A673 (cell line): ENCODE measurements at places on chromosomes 13 and 19.

- no peak for DNase-seq
These were observed 38.7 kb upstream of the CYSLTR2 start for GRCh38 chr13:48615049-48615448.

DNA sequence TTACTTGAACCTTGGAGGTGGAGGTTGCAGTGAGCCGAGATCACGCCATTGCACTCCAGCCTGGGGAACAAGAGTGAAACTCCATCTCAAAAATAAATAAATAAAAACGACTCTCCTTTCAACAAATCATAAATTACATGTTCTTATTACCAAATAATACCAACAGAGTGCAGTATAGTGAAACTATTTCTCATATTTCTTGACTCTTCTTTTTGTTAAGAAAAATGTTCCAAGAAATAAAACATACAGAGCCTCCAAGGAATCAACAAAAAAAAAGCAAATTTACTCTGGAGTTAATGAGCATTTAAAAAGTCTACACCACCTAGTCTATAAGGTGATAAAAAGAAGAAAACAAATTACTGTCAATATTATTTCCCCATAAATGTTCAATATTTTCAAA lies 188.8 kb downstream of the KLF12 start:
- DNase-seq, result peak; percentile 19

DNA sequence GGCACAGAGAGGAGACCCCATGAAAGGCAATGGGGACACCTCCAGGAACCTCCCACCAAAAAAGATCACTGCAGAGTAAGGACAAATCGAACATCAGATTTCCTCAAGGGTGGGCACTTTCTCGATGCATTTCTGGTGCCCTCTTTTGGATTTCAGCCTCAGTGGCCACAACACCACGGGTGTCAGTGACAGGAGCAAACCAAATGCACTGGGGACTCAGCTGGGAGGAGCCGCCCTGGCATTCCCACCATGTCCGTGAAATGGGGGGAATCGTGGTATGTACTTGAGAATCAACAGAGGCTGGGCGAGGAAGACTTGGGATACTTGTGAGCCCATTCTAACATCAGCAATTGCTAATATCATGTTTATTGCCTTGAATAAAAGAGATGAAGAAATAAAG lies 16.3 kb downstream of the FAM187B start:
- DNase-seq, result no peak

DNA sequence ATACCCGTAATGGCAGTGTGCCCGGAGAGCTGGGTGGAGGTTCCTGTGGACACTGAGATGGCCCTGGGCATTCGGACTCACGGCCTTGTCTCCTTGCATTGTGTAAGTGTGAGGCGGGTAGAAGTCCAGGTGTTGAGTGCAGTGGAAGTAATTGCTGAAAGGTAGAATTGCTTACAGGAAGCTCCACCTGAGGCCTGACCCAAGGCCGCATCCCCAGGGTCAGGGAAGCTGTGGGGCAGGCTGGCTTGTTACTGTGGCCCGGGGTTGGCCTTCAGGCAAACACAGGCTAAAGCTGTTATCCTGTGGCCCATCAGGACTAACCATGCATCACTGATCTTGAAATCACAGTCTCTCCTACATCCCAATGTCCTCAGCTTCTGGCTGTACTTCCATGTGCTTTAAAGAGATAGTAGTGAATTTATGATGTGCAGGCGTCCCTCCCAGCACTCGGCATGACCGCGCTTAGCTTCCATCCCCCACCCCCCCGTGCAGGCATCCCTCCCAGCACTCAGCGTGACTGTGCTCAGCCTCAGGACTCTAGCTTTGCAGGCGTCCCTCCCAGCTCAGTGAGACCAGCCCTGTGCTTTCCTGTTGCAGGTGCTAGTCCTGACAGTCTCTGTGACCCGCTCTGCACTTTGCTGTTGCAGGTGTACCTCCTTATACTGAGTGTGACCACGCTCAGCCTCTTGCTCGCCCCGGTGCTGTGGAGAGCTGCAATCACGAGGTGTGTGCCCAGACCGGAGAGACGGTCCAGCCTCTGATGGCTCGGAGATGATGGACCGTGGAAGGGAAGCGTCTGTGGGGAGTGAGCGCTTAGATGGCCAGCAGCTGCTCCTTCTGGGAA lies 35.6 kb upstream of the TFDP1 start:
- DNase-seq, result no peak

- DNase-seq, result no peak
These were observed 7.7 kb downstream of the GADD45B start for GRCh38 chr19:2483484-2484151.

- DNase-seq, result no peak
These were observed 291.9 kb downstream of the PCDH20 start for GRCh38 chr13:61123538-61124289.

DNA sequence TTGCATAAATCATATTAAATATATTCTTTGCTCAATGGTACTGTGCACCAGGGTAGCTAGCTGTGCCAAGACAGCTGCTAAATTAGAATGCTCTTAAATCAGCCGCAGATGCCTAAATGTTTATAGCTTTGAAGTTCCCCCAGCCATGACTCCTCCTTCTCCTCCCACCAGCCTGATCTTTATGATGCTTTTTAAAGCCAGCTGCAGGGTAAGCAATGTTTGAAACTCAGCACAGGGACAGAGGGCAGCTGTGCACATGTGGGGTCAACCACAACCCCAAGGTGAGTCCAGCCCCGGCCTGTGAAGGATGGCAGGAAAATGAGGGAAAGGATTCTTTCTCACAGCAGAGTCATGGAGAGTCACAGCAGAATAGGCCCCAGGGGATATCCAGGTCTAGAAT lies 635.7 kb downstream of the UQCRFS1 start:
- no peak for DNase-seq

DNA sequence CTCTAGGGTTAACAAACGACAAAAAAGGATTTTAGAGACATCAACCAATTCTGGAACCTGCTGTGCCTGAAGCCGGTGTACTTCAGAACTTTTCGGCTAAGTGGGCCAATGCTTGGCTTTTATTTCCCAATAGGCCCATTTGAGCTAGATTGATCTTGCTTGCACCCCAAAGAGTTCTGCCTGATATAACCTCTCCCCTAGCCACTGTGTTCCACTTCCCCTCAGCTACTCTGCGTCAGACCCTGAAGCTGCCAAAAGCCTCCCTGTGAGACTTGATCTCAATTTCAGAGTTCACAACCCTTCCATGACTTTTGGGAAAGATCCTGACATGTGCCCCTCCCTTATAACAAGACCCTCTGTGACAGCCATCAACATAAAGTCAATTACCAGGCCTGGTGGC lies 5.6 kb upstream of the SIGLEC14 start:
- no peak for DNase-seq

DNA sequence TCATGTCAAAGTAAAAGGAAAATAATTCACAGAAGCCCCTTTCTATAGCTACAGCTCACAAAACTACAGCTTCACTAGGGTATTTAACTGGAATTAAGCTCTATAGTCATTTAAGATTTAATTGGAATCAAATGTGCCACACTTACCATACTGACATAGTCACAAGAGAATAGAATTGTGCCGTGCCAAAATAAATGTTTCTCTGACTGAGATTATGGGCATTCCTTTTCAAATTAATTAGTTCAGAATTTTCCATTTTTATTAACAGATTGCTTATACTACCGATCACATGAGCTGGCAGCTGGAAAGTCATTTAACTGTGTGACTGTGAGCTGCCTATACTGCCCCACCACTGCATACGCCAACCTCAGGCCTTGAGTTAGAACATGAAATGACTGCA lies 108.4 kb downstream of the LHFPL6 start:
- no peak for DNase-seq

DNA sequence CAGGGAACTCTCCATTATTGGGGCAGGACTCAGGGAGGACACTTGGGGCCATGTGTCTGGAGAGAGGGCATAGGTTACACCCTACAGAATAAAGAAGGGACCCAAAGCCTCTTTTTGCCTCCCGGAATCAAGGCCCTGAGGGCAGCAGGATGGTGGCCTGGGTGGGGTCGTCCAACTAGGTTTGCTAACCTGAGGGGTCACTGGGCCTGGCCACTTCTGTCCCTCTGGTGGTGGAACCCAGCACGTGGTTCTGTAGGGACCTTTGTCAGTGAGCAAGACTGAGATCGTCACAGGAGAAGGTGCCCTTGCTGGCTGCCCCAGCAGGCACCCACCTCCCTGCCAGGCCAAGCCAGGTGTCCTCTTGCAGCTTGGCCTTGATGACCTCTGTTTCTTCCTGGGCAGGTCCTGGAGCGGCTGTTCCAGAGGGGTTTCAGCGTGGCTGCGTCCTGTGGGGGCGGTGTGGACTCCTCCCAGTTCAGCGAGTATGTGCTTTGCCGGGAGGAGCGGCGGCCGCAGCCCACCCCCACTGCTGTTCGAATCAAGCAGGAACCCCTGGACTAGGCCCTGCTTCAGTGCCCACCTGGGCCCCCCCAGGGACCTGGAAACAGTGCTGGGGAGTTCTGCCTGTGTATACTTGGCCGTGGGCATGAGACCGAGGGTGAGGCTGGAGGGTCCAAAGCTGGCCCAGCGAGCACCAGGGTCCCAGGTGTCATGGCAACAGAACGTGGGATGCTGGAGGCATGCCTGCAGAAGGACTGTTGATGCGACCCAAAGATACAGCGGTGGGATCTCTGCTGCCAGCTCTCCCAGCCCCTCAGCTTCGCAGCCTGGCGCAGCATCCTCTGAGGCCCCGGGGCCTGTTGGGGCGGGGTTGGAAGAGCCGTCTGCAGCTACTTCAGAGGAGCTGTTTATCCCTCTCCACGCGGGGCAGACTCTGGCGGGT lies 16.0 kb downstream of the KCTD15 start:
- no peak for DNase-seq

- no peak for DNase-seq
These were observed 9.3 kb upstream of the LAIR1 start for GRCh38 chr19:54373781-54374631.

GRCh38 chr13:112859128-112859816 lies 109.7 kb upstream of the MCF2L start:
- no peak for DNase-seq

GRCh38 chr19:13077240-13077639 lies 25.4 kb downstream of the LYL1 start:
- DNase-seq, result no peak

GRCh38 chr19:30070968-30071632 lies 129.1 kb downstream of the URI1 start:
- DNase-seq, result no peak

- no peak for DNase-seq
These were observed 24.6 kb downstream of the CCNE1 start for GRCh38 chr19:29836409-29836825.

GRCh38 chr19:315811-316210 lies 24.6 kb upstream of the PLPP2 start:
- no peak for DNase-seq

GRCh38 chr13:36706755-36707154 lies 32.9 kb downstream of the SERTM1 start:
- DNase-seq, result no peak

GRCh38 chr19:20863176-20863575 lies 59.9 kb upstream of the ZNF85 start:
- DNase-seq, result no peak

GRCh38 chr13:111093634-111094033 lies 21.5 kb upstream of the ARHGEF7 start:
- no peak for DNase-seq

- peak; percentile 76 for DNase-seq
These were observed at the start of gene ZNF69 for GRCh38 chr19:11887611-11888531. TSS of gene ZNF69 (plus strand) at chr19:11887782. CDS start at chr19:11887924, 142 bp downstream.

DNA sequence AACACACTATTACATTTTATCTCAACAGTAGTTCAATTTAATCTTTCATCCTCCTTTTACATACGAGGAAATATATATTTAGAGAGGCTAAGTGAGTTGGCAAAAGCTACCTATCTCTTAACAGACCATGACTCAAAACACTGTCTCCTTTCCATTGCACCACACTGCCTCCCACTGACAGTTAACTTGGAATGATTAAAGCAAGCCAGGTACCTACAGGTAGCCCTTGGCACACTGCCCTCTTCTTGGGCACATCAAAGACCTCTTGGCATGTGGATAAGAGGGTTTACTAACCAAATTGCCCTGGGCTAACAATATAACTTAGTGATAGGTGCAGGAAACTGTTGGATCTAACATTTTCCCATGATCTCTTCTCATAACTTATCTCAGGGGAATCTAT lies 1.8 kb downstream of the ABHD13 start:
- DNase-seq, result no peak

GRCh38 chr13:40428354-40428753 lies 238.1 kb downstream of the FOXO1 start:
- no peak for DNase-seq

DNA sequence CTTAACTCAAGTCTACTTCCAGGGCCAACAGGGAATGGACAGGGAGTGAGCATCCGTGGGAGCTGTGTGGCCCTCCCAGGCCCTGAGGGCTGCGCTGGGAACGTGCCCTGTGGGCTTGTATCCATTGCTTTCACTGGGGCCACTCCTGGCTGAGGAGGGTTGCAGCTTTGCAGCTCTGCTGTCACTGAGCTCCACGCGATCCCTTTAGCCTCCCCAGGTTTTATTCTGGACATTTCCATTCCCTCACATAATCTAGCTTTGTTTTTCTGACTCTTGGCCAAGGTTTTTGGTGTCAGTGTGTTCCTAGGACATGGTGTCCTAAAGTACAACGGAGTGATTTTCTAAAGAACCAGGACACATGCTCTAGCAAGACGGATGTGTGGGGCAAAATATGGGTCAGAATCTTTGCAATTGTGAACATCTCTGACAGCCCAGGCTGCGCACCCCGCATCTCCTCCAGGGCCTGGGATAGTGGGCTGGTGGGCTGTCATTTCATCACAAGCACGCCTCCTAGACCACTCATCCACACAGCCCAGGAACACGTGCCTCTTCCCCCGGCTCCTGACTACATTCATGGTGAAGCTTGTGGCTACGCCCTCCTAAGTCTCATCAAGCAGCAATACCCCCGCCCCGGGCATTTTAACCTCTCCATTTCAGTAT lies 28.0 kb downstream of the GGACT start:
- no peak for DNase-seq

GRCh38 chr13:33411312-33411711 lies 125.8 kb upstream of the STARD13 start:
- no peak for DNase-seq
